ENCODE measurements at places on chromosomes 5 and 9.

GRCh38 chr9:131690941-131691573 lies 48.8 kb downstream of the RAPGEF1 start:
- DNase-seq: no peak

DNA sequence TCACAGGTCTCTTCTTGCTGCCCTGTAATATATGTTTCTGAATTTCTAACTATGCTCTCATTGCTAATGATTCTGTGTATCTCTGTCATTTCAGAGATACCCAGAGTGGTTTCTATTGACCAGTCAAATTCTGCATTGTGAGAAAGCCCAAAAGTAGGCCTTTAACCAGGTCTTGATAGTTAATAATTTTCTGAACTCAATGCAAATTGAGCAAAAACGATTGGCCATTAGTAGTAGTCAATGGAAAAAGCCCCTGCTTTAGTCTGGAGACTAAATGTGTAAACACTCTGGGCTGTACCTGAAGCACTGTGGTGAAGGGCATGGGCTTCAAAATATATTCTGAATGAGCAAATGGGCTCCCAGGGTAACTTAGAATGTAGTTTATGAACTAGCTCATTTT lies 307.6 kb downstream of the ARL15 start:
- DNase-seq: no peak

GRCh38 chr5:6407558-6408259 lies 29.4 kb upstream of the MED10 start:
- no peak for DNase-seq

DNA sequence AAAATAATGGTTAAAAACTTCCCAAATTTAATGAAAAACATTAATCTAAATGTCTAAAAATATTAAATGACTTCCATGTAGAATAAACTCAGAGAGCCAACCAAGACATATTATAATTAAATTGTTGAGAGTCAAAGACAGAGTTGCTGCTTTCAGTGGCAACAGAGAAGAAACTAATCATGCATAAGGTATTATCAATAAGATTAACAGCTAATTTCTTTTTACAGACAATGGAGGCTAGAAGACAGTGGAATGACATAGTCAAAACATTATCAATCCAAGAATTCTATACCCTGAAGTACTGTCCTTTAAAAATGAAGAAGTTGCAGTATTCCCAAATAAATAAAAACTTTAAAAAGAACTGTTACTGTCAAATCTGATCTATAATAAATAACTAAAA lies 268.7 kb downstream of the IRX2 start:
- DNase-seq: no peak

All from glomerular endothelial cell (primary cell).